ENCODE measurements at places on chromosomes 13 and 19.

GRCh38 chr13:22062478-22063205 is 391.8 kb downstream of the FGF9 start:
- DNase-seq, result no peak

GRCh38 chr19:45568732-45569131 is 15.9 kb downstream of the OPA3 start:
- no peak for DNase-seq

DNA sequence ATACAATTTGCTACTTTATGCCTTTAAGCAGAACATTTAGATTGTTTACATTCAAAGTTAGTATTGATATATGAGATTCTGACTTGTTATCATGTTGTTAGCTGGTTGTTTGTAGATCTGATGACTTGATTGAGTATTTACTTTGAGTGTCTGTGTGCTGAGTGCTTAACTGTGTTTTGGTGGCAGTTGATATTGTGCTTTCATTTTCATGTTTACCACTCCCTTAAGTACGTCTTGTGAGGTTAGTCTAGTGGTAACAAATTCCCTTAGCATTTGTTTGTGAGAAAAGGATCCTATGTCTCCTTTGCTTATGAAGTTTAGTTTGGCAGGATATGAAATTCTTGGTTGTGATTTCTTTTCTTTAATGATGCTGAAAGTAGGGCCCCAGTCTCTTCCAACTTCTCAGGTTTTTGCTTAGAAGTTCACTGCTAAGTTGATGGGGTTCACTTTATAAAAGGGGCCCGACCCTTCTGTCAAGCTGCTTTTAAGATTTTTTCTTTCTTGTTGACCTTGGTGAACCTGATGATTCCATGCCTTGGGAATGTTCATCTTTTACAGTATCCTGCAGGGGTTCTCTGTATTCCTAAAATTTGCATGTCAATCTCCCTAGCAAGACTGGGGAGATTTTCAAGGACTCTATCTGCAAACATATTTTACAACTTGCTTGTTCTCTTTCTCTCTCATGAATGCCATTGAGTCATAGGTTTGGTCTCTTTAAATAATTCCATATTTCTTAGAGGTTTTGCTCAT is 1095.4 kb upstream of the PCDH20 start:
- DNase-seq, result no peak

DNA sequence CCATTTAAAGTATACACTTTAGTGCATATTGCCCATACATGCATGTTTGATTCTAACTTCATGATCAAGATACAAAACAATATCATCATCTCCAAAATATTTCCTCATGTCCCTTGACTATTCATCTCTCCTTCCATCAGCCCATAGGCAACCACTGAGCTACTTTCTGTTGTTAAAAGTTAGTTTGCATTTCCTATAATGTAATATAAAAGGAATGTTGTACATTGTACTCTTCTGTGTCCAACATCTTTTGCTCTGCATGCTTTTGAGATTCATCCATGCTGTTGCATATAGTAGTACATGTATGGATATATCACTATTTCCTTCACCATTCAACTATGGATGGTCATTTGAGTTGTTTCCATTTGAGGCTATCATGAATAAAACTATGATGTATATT is 74.7 kb downstream of the ITGBL1 start:
- no peak for DNase-seq

- no peak for DNase-seq
These were observed 104.7 kb upstream of the CLDN10 start for GRCh38 chr13:95447814-95448213.

DNA sequence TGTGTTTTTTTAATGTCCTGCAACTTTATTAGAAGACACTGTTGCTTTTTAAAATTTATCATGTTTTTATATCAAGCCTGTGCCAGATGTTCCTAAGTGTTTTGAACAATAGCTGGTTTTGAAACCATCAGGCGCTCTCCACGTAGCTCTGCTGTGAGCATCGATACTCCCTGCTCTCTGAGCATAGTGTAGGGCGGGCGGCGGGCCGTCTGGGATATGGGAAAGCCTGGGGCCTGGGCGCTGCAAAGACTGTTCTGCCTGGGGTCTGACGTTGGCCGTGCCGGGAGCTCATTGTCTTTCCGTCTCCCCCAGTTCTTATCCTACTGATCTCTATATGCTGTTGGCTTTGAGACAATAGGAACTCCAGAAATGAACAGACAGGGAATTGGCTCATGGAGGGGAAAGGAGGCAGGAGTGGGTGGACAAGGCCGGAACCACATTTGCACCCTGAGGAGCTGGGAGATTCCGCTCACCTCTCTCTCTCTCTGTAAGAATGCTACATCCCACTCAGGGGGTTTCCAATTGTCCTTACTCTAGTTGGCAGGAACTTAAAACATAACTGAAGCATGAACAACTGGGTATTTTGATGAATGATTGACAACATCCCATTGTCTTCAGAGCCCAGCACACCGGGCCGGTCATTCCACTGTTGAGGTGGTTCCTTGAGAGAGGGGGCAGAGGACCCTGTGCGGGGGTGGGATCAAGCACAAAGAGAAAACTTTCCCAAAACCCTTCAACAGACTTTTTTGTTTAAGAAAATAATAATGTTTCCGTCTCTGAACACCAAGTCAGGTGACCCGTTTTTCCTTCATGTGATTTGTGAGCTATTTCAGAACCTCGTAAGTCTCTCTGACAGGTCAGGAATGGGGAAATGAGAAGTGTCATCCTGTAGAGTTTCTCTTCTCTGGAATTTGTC is 64.7 kb downstream of the COL4A2 start:
- no peak for DNase-seq

DNA sequence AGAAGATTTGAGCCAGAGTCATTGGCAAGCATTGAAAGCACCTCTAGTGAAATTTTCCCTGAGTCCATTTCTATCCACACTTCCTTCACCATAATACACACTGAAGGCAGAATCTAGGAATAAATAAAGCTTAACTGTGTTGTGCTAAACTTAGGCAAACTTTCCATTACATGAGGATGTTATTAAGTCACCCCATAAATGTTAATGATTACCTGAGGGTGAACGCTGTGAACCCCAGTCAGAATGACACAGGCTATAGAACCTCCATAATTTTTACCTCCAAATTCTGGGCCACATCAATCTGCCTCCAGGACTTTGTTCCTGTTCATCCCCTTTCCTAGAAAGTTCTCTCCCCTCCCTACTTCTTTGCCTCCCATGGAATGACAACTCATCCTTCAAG is 71.0 kb downstream of the RAP2A start:
- DNase-seq, result no peak

- DNase-seq, result no peak
These were observed 73.2 kb upstream of the DOCK9 start for GRCh38 chr13:99050983-99051488.

DNA sequence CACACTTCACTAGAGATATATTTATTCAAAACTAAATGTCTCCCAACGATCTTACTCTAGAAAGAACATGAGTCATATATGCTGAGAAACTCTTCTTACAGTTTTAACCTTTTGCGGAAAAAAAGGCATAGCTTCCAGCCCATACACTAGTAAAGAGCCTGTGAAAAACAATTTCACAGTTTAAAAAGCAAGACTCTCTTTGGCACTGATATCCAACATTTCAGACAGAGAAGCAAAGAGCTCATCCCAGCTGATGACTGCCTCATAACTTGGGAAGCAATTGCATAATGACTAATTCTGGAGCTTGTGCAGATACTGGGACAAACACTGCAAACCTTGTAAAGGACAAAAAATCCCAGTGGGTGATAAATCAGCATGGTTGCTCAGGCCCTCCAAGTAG is 88.0 kb downstream of the ENOX1 start:
- no peak for DNase-seq

Measured in stimulated activated CD4-positive, alpha-beta T cell treated with anti-CD3 and anti-CD28 coated beads, Interleukin-1b, Interleukin-23, amount 100 ng/mL, for 48 hours (primary cell).